ENCODE measurements at places on chromosomes 4 and X.

DNA sequence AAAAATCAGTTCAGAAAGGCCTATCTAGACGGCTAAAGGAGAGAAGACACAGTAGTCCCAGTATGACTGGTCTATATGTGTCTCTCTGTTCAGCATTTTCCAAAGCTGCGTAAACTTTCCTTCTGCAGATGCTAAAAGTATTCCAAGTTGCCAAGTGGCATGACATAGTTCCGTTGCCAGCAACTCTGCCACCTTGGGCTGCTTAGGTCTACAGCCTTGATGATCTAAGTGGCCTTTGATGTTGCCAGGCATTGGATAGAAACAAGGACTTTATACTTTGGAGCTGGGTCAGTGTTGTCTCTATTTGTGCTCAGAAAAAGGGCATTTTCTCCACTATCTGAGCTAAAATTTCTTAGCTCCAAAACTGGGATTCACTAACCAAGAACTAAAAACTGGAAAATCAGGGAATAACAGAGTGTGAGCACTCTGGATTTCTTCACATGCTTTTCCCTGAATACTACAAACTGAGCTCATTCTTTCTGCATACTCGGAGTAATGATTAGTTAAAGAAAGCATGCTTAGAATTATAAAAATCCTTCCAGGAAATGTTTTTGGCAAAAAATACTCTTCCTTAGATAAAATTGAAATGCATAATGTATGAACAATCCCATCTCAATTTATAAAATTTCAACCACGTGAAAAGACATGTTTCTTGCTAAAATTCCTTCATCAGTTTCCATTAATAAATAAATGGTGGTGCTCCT lies 191.4 kb downstream of the ADAMTS3 start:
- DNase-seq = no peak

DNA sequence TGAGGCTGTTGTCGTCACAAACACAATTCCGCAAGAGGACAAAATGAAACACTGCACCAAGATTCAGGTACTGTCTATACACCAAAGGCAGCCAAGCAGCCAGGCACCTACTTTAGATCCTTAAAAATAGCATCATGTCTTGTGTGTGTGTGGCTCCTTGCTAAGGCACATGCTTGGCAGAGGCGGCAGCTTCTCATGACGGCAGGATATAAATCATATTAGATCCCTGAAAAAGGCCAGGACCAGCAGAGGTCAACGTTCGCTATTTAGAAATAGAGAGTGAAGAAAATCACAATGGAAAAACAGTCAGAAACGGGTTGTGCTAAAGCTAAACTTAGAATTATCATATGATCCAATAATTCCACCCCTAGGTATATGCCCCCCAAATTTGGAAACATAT lies 29.5 kb downstream of the PRPS2 start:
- no peak for DNase-seq

DNA sequence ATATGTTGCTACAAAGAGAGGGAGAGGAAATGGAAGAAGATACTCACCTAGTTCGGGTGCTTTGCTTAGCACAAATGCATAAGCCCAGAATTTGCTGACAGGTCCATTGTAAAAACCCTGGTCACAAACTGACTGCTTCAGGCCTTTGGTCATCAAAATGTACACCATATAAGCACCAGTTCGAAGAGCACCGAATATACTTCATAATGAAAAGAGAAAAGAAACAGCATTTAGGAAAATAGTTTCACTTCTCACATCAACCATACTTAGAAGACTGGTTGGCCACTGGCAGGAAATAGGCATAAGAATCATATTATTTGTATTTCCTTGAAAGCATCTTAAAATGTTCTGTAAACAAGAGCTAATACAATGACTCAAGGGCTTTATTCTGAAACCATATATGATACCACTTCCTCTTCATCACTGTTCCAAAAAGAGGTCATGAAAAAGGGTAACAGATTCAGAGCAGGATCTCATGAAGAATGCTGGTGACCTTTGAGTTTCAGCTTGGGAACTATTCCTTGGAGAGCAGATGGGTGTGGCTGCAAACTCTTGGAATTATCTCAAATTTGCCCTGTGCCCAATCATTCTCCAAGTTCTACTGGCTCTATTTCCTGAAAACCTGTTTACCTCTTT lies 138.7 kb downstream of the ELOVL6 start:
- DNase-seq = no peak

DNA sequence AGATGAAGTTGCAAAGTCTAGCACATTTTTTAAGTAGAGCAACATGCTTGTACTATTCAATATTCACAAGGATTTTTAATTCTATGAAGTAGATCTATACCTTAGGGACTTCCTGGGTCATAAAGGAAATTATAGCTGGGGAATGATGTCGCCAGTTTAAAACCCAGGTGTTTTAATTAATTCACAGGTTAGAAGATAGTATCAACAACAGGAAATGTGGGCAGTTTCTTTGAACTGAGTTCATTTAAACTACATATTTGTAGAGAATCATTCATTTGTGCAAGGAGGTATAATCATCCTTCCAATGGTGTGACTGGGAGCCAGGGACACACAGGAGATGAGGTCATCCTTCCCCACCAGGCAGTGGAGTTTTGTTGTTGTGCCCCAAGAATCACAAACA lies 181.3 kb upstream of the KLF3 start:
- DNase-seq = no peak

GRCh38 chr4:6606465-6607235 lies 31.7 kb downstream of the MAN2B2 start:
- no peak for DNase-seq

GRCh38 chr4:156575430-156576073 lies 396.0 kb downstream of the PDGFC start:
- DNase-seq = no peak

DNA sequence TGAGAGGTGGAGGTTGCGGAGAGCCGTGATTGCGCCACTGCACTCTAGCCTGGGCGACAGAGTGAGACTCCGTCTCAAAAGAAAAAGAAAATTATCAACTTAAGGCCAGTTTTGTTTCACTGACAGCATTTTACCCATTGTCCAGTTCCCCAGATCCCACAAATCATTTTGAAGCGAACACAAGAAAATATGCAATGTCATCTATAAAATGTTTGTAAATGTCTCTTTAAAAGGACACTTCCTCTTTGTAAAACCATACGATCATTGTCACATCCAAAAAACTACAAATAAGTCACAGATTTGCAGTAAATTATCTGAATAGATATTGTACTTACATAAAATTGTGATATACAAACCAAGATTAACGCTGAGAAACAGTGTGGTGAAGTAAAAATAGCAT lies 147.6 kb downstream of the ATRX start:
- DNase-seq = no peak

DNA sequence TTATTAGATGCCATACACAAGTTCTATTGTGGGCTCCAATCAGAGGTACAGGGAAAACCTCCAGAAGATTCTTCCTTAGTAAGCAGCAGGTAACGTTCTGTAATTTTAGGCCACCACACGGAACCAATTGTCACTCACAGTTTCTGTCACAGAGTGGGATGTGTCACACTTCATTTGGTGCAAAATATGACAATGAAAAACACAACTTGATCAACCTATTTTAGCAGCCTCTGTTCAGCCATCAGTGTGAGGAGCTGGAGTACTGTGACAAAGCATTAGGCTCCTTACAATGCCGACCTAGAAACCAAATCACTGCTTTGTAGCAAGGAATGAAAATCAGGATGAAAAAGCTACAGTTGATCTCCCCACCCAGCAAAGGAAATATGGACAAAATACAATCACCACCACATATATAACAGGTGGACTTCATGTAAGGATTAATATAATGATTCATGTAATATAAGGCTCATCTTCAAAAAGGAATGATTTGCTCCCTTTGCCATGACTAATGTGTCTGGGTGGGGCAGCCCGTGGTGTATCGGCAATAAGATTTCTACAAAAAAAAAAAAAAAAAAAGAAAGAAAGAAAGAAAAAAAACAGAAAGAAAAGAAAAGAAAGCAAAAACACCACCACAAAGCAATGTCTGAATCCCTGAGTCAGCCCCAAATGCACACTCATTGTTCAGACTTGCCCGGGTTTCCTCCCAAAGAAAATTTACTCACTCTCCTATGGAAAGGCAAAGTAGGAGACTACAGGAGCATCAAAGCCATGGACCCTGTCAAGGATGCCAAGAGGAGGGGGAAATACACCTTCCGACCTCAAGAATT lies 36.0 kb downstream of the SLC9A7 start:
- no peak for DNase-seq

GRCh38 chr4:127143460-127144195 lies 489.1 kb upstream of the INTU start:
- no peak for DNase-seq

GRCh38 chrX:76148753-76149152 lies 24.1 kb upstream of the PBDC1 start:
- no peak for DNase-seq

DNA sequence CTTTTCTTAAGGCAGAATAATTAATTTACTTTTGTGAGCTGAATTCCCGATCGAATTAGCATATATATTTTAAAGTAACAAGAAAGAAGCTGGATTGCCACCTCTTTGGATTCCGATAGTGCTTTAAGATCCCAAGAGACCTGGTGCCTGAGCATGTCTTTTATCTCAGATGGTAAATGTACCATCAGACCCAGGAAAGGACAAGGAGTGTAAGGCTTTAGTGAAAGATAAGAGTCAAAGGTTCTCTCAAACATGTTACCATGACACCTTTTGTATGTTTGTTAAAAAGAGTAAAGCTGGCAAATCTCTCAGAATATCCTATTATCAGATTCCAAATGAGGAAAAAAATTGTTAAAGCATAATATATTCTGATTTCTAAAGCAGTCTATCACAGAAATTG lies 198.8 kb downstream of the PPP3CA start:
- DNase-seq = no peak

DNA sequence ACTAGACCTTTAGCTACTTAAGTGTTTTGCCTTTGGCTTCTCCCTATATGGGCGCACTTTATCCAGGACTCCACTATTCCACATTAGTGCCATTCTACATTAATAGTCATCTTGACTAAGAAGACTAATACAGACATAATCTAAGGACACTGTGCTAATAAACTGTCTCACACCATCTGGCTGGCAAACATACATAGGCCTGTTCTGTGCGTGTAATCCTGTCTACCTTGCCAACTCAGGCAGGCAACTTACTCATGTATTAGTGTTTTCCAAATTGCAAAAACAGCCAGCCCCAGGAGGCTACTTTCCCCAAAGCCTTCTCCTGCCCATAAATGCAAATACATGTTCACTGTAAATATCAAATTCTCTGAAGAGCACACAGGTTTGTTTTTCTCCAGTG lies 587.3 kb downstream of the TMA16 start:
- DNase-seq = no peak

GRCh38 chr4:182240161-182241130 lies 2.8 kb upstream of the TENM3 start:
- no peak for DNase-seq

GRCh38 chrX:72060196-72060920 lies 71.4 kb downstream of the RTL5 start:
- DNase-seq = no peak

- DNase-seq = no peak
Measured at GRCh38 chr4:144901141-144901540, 196.9 kb downstream of the ANAPC10 start.

DNA sequence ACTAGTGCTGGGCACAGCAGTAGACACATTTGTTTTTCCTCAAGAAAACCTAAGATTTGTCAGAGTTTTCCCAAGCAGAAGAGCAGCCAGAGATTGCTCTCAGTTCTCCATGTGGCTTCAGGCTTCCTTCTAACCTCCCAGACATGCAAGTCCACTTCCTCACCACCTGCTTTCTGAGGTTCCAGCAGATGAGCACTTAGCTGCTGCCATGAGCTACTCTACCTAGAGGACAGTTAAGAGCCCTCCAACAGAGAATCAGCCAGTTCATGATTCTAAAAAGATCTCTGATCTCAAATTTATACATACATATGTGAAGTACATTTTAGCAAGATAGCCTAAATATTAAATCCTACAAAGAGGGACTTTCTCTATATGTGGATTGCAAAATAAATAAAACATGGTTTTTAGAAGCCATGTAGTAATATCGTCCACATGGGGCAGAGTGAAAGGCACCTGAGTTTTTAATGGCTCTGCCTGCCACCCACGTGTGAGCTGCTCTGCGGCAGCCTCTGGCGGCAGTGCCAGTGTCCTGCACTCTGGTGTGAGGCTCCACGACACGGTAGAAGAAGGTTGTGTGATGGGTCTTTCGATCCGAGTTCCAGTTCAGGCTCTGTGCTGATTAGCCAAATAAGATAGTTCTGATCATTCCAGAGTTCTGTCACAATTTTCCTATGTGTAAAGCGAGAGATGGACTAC lies 10.3 kb downstream of the CYP4V2 start:
- DNase-seq = peak; percentile 39

GRCh38 chr4:15451181-15451865 lies 18.4 kb upstream of the CC2D2A start:
- DNase-seq = no peak

- DNase-seq = peak; percentile 81
Measured at GRCh38 chrX:131752493-131753198, 208.8 kb downstream of the OR13H1 start.

GRCh38 chr4:53376900-53377299 lies 541 bp upstream of the FIP1L1 start:
- no peak for DNase-seq

DNA sequence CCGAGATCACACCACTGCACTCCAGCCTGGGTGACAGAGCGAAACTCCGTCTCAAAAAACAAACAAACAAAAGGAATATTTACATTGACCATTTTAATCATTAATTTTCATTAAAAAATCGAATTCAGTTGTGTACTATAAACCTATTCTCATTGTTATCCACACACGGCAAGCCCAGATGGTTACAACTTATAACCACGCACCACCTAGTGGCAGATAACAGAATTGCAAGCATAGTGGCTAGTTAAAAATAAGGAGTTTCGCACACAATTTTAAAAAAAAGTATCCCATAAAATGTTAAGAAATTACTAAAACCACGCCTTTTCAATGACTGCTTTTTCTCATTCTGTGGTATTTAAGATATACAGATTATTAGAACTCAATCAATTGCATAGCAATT lies 25.4 kb downstream of the MBNL3 start:
- no peak for DNase-seq

DNA sequence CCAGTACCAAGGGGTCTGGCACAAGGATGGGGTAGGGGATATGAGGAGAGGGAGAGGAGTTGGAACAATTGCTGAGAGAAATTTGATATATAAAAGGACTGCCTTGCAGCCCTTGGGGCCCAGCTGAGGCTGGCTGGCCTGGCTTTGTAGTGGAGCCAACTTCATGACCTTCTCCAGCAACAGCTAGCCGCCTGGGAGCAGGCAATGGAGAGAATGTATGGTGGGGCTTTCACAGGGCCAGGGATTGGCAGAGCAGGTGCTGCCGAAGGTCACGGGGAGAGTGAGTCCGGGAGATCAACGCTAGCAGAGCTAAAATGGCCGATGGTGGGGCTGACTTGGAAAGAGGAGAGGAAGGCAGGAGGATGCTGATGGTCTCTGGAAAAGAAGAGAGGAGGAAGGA lies 120.4 kb upstream of the SMIM10 start:
- no peak for DNase-seq

- no peak for DNase-seq
Measured at GRCh38 chrX:25005382-25006185, 10.2 kb downstream of the ARX start.

GRCh38 chr4:185343726-185344581 lies 51.8 kb downstream of the LRP2BP start:
- DNase-seq = no peak

- DNase-seq = no peak
Measured at GRCh38 chrX:25597551-25597950, 540.6 kb upstream of the MAGEB18 start.
